ENCODE measurements at places on chromosomes 6 and 20. TPM values are rescaled to one million over a fixed set of nuclear protein-coding genes. Genes with fewer than 3 reads are reported as not detected.

DNA sequence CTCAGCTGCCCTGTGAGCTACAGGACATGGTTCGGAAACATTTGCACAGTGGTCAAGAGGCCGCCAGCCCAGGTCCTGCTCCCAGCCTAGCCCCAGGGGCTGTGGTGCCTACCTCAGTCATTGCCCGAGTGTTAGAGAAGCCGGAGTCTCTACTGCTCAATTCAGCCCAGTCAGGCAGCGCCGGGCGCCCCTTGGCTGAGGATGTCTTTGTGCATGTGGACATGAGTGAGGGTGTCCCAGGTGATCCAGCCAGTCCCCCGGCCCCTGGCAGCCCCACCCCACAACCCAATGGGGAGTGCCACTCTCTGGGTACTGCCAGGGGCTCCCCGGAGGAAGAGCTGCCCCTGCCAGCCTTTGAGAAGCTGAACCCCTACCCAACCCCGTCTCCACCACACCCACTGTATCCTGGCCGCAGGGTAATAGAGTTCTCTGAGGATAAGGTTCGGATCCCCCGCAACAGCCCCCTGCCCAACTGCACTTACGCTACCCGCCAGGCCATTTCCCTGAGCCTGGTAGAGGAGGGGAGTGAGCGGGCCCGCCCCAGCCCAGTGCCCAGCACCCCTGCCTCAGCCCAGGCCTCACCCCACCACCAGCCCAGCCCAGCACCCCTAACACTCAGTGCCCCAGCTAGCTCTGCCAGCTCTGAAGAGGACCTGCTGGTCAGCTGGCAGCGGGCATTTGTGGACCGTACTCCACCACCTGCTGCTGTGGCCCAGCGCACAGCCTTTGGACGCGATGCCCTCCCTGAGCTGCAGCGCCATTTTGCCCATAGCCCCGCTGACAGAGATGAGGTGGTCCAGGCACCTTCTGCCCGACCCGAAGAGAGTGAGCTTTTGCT, 5.2 kb downstream of the LRRC73 start:
- DNase-seq, result no peak

DNA sequence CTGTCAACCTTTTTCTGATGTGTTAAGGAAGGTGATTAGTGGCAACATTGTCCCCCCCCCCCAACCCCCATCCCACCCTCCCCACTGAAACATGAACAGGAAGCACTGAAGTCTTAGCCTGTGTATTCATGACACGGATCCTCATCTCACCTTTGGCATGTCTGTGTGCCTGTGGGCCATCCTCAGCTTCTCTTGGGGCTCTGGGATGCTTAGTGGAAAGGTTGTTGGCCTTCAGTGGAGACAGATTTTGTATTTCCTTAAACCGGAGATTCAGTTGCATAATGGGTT, 93.6 kb downstream of the RREB1 start:
- DNase-seq, result no peak

Gene SAMD10
- 1.2 TPM for total RNA-seq

GRCh38 chr6:104908031-104908887, 48.5 kb upstream of the HACE1 start:
- no peak for DNase-seq

- DNase-seq, result no peak
These were observed 24.7 kb downstream of the WDR27 start for GRCh38 chr6:169677096-169677495.

Gene DDX43
- 3.5 TPM for total RNA-seq

GRCh38 chr6:7088076-7088742, 19.6 kb upstream of the RREB1 start:
- no peak for DNase-seq

Gene HLA-DRB5
- total RNA-seq, result not detected

Gene JPH2
- not detected for total RNA-seq

GRCh38 chr6:36999061-36999750, 6.2 kb upstream of the FGD2 start:
- DNase-seq, result peak; percentile 44

DNA sequence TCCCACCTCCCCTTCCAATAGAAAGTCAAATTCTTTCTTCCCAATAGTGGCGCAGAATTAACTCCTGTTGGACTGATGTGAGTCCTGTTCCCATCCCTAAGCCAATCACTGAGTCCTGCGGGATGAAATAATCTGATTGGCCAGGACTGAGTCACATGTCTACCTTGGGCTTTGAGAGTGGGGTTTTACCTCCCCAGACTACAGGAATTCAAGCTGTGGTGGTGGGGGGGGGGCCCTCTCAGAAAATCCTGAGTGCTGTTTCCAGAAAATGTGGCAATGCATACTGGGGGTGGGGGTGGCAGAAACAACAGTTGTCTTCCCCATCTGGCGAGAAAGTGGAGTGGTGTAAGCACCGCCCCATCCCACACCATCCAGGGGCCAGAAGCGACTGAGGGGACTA, 65.7 kb downstream of the CTCFL start:
- no peak for DNase-seq

Gene TNFRSF21
- 13.5 TPM for total RNA-seq

GRCh38 chr6:63352544-63353285, 32.9 kb upstream of the LGSN start:
- DNase-seq, result peak; percentile 55

Gene EFCAB8
- total RNA-seq, result not detected

Gene KCNG1
- 5.7 TPM for total RNA-seq

- DNase-seq, result no peak
These were observed 109.4 kb downstream of the TBXT start for GRCh38 chr6:166058064-166058739.

DNA sequence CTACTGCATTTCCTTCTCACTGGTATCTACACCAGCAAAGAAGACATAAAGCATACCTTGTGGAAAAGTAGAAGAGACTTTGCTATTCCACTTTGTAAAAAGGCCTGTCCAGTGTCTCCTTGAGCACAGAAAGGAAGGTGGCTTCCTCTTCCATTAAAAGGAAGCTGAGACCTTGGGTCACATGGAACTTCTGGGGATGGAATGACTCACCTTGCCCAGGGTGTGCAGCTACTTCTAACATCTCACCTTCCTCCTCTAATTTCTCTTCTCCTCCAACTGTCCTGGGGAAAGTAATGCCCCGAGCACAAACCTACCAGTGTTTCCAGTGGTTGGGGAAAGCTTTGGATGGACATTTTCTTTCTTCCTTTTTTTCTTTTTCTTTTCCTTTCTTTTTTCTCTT, 848.8 kb upstream of the MAP3K7 start:
- no peak for DNase-seq

GRCh38 chr6:159077123-159077522, 32.3 kb upstream of the TAGAP start:
- DNase-seq, result no peak

Gene TRIM15
- not detected for total RNA-seq

GRCh38 chr6:127893541-127893940, 7.3 kb downstream of the THEMIS start:
- no peak for DNase-seq

DNA sequence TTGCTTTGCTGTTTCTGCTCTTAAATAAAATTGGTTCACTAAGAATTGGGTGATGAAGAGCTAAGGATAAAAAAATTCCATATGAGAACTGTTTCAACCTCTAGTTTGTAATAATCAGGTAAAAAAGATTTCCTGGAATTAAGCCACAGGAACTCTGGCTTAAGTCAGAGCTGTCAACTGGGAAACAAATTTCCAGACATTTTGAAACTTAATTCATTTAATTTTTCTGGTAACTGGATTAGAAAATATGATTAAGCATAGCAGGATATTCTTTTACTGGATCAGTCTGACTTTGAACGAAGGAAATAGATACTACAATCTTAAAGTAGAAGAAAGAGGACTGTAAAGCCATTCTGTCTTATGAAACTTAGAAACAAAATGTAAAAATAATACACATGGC, 1.3 kb upstream of the VIP start:
- DNase-seq, result no peak

- no peak for DNase-seq
These were observed 37.0 kb downstream of the MDFI start for GRCh38 chr6:41675176-41675775.

GRCh38 chr6:31356216-31356945, 598 bp downstream of the HLA-B start:
- DNase-seq, result peak; percentile 8

GRCh38 chr20:47326658-47327268, 29.7 kb downstream of the ZMYND8 start:
- peak; percentile 37 for DNase-seq

Gene UST
- total RNA-seq, result 0.37 TPM

DNA sequence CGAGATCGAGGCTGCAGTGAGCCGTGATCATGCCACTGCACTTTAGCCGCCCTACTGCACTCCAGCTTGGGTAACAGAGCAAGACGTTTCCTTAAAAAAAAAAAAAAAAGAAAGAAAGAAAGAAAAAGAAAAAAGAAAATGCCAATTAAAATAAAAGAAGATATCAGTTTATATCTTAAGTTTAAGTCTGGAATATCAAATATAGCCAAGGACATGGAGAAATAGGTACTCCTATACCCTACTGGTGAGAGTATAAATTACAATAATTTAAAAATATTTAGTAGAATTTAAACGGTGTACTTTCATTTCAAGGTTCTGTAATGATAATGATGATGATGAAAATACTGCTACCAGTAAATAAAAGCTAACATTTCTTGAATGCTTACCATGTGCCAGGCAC, 3.8 kb upstream of the TRIM31 start:
- no peak for DNase-seq

DNA sequence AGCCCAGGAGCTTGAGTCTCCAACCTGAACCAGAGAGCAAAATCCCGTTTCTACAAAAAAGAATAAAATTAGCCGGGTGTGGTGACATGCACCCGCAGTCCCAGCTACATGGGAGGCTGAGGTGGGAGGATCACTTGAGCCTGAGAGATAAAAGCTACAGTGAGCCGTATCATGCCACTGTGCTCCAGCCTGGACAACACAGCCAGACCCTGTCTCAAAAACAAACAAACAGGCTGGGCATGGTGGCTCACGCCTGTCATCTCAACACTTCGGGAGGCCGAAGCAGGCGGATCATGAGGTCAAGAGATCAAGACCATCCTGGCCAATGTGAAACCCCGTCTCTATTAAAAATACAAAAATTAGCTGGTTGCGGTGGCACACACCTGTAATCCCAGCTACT, 11.4 kb upstream of the PTCRA start:
- no peak for DNase-seq

Gene KCNQ2
- 10.0 TPM for total RNA-seq

GRCh38 chr6:17093686-17094085, 8.2 kb upstream of the STMND1 start:
- DNase-seq, result no peak

- no peak for DNase-seq
These were observed 70.9 kb downstream of the OPN5 start for GRCh38 chr6:47852727-47853126.

Gene GSTA1
- total RNA-seq, result not detected

DNA sequence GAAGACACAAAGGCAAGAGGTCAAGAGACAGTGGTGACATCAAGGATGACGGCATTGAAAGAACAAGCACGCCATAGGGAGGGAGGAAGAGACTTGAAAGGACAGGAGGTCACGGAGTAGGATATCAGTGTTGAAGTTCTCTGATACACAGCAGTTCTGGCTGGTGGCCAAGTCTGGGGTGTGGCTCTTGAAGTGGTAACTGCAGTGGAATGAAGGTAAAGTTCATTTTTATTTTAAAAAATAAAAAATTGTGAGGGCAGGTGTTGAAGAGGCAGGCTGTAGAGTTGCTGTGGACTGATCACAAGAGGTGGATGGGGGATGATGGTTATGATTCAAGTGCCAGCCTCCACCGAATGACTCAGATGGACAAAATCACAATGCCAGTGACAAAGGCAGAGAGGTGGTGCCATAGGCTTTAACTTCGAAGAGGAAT, 53.2 kb upstream of the BMP2 start:
- peak; percentile 53 for DNase-seq

Gene OR12D3
- total RNA-seq, result not detected

GRCh38 chr6:71489736-71490135, 201.1 kb downstream of the OGFRL1 start:
- peak; percentile 76 for DNase-seq

Gene ISM1
- total RNA-seq, result 7.0 TPM

DNA sequence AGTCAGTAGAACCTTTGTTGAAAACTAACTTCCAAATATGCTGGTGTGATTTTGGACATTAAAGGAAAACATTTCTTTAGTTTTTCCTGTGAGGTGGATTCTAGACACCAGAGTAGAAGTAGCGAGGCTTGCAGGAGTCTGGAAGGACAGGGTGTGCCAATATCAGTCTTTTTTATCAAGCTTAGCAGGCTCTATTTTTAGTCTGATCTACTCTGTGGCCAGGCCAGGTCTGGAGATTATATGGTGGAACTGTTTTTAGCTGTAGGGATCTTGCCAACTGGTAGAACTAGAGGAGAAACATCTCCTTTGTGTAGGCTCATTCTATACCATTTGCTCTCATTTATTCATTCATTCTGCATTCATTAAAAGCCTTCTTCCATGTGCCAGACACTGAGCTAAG, 42.7 kb downstream of the LRP11 start:
- DNase-seq, result no peak

- DNase-seq, result no peak
These were observed 49.3 kb downstream of the TBC1D7 start for GRCh38 chr6:13278991-13279390.

Gene BANF2
- not detected for total RNA-seq

Gene MAPK13
- 1.5 TPM for total RNA-seq

- DNase-seq, result peak; percentile 46
These were observed 16.3 kb downstream of the RPRD1B start for GRCh38 chr20:38049800-38050199.
